ENCODE measurements at places on chromosomes 7 and 10.

GRCh38 chr7:45563941-45564461 is 10.2 kb upstream of the ADCY1 start:
- no peak for DNase-seq

DNA sequence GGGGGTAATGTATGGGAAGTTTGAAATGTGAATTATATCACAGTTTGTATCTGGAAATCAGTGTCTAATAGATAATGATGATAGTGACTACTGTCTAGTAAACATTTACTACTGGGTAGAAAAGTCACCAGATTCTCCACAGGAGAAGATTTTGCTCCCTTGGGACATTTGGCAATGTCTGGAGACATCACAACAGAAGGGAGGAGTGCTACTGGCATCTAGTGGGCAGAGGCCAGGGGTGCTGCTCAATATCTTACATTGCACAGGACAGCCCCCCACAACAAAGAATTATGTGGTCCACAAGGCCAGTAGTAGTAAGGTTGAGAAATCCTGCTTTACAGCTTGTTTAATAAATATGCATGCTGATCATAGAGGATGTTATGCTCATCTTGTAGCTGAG is 92.3 kb upstream of the PRPS1L1 start:
- no peak for DNase-seq

DNA sequence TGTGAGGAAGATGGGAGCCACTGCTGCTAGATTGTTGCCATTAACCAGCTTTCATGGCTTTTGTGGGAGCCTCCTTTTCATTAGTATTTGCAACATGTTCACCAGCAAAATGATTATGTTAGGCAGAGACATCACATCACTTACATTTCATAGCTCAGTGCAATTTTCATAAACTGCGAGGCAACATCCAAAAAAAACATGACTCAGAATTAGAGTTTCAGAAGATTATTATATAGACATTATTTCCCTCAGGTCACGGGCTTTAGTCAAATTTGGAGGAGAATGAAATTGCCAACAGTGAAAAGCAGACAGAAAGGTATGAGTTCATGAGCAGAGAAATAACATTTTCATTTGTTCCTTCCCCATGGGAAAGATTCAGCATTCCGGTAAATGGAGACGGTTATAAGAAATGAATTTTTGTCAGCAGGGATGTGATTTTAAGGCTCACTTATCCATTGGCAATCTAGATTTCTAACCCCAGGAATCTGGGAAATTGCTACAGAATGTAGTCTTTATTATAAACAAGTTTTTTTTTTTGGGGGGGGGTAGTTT is 573.2 kb downstream of the AUTS2 start:
- no peak for DNase-seq

DNA sequence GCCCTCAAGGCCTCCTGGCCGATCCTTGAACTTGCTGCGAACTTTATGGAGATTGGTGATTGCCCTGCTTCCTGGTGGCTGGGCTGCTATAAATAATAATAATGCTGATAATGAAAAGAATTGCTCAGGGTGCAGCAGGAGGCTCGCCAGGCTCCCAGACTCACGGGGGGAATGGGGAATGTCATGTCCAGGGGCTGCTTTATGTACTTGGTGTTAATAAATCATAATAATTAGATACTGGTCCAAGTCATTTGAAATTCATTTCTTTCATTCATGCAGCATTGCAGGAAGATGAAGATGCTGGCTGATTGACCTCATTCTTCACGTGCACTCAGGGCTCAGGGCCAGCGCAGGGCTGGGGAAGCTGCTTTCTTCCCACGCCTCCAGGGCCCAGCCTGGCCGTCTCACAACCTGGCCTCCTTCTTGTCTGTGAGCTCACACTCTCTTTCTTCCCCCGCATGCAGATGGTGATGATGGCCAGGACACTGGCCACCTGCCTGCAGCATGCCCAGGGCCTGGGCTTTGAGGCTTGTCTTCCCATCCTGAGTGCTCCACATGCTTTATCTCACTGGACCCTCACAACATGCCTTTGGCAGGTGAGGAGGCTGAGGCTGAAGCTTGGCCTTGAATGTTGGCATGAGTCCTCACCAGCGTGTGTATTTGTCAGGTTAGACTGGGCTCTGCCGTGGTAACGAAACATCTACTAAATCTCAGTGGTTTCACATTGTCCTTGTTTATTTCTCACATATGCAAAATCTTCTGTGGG is 138.4 kb upstream of the TNS3 start:
- no peak for DNase-seq

- no peak for DNase-seq
Observed at GRCh38 chr7:116687801-116688201, 15.8 kb downstream of the MET start.

- no peak for DNase-seq
Observed at GRCh38 chr10:21509341-21510240, 15.9 kb downstream of the SKIDA1 start.

DNA sequence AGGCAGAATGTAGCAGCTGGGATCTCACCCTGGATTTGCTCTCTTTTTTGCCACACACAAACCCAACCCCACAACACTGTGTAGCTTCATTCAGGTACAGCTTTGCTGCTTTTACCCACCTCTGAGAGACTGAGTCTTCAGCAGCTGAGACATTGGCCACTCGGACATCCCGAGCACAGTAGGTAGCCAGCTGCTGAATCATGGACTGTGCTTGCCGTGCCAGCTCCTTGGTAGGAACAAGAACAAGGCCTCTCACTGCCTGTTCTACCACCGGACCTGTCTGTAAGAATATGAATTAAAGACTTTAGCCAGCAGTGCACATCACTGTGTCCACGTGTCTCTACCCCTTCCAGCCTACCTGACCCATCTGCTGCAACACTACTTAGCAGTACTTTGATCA is 937 bp downstream of the DDX56 start:
- no peak for DNase-seq

GRCh38 chr10:129694691-129695243 is 227.7 kb downstream of the MGMT start:
- DNase-seq: no peak

- DNase-seq: no peak
Observed at GRCh38 chr7:133061357-133061756, 20.5 kb downstream of the CHCHD3 start.

GRCh38 chr7:119888251-119888650 is 384.7 kb upstream of the KCND2 start:
- DNase-seq: no peak

- no peak for DNase-seq
Observed at GRCh38 chr7:55303220-55303619, 61.9 kb upstream of the LANCL2 start.

DNA sequence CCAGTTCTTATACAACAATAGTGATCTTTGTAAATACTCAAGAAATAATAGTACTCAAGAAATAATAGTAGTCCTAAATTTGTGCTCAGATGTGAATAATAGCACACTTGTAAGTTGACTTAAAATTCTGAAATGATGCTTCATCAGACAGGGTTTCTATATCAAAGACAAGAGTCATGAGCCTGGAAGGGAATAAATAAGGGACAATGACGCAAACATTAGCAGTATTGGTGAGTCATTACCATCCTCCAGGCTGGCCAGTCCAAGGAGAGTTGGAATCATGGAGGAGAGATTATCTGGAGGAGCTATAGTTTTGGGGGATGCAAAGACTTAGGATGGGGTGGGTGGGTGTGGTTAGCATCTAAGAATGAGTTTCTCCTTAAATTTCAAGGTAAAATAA is 6.1 kb upstream of the SH3PXD2A start:
- no peak for DNase-seq

DNA sequence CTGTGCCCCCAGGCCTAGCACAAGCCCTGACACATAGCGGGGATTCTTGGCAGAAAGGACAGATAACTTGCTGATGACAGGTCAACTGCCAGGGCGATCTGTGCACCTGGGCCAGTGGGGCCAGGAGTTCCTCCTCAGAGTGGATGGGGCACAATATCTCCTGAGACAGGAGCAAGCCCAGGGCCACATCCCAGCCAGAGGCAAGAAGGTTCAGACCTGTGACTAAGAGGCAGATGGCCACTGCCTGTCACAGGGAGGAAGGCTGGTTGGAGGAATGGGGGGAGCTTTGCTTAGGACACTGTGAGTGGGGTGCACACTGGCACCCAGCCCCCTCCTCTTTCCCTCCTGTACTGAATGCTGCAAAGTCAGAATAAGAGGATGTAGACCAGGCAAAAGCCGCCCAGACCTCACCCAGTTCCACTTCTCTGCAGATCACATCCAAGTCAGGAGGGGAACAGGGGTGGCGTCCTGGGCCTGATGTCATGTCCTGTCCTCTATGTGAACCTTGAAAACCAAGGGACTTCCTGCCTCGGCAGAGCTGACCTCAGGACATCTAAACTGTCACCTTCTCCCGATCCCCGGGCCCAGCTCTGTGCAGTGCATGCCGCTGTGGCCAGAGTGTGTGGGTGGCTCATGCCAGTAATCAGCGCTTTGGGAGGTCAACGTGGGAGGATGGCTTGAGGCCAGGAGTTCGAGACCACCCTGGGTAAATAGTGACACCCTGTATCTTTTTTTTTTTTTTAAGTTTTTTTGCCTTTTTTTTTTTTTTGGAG is 1.3 kb downstream of the GUSB start:
- DNase-seq: peak; percentile 28

- no peak for DNase-seq
Observed at GRCh38 chr7:95342029-95342428, 17.7 kb upstream of the PON1 start.

DNA sequence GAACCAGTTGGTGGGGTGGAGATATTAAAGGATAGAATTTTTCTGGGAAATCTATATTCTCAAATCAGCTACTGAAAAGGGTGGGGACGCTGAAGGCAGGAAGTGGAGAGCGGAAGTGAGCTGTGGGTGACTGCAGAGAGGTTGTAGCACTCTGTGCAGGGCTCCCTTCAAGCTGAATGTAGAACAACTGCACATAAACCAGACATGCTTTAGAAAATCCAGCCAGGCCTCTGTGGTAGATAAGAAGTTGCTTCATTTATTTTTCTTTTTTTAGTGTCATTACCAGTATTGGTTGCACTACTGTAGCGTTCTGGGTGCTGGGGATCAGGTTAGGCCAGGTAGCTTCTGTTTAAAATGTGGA is 127.8 kb downstream of the CELF2 start:
- no peak for DNase-seq

DNA sequence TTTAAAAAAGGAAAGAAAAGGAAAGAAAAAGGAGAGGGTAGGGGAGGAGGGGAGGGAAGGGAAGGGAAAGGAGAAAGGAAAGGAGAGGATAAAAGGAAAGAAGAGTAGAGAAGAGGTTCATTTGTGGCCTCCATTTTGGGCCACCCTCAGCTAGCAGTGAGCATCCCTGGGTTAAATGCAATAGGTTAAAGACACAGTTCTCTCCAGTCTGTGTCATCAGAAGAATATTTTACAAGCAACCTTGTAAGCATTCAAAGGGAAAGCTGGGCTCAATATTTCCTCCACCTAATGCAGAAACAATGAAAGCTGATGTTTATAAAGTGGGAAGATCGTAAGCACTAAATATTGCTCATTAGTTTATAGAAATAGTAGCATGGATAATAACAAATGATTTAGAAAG is 219.1 kb upstream of the PITRM1 start:
- DNase-seq: no peak

GRCh38 chr10:57664815-57665214 is 602.9 kb downstream of the IPMK start:
- no peak for DNase-seq

DNA sequence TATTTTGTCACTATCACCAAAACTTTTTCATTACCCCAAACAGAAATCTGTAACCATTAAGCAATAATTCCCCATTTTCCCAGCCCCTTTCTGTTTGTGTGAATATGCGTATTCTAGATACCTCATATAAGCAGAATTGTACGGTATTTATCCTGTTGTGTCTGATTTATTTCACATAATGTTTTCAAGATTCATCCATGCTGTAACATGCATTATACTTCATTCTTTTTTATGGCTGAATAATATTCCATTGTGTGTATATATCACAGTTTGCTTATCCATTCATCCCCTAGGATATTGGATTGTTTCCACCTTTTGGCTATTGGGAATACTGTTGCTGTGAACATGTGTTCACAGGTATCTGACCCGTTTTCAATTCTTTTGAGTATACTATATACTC is 26.5 kb downstream of the GALNT11 start:
- no peak for DNase-seq

GRCh38 chr10:13360587-13360986 is 12.5 kb upstream of the SEPHS1 start:
- no peak for DNase-seq

DNA sequence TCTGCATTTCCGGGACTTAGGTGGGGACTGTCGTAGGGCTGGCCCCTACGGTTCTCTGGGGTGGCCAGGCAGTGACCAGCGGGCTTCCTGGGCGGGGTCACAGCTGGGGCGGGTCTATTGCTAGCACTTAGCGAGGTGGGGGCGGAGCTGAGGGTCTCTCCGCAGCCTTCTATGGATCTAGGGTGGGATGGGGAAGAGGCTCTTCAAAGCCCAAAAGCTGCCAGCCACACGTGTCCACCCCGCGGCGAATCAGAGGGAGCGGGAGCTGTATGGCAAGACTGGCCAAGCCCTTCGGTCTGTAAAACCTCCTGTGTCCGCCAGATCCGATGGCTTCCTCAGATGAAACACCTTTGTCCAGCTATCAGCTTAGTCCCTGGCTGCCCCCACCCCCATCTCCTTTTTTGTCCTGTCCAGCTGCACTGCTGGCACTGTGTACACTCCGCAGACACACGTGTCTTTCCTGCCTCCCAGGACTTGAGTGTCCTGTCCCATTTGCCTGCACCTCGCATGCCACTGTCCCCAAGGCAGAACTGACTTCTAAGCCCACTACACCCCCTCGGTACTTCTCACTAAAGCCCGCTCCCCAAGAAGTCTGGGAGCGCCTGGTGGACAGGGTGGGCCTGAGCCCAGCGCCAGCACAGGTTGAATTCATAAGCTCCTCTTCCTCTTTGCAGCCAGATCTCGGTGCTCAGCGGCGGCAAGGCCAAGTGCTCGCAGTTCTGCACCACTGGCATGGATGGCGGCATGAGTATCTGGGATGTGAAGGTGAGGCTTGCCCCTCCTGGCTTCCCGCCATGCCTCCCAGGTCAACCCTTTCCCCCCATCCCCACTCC is 14.8 kb downstream of the PDAP1 start:
- DNase-seq: no peak

- no peak for DNase-seq
Observed at GRCh38 chr7:6284461-6285360, 12.3 kb upstream of the CYTH3 start.

DNA sequence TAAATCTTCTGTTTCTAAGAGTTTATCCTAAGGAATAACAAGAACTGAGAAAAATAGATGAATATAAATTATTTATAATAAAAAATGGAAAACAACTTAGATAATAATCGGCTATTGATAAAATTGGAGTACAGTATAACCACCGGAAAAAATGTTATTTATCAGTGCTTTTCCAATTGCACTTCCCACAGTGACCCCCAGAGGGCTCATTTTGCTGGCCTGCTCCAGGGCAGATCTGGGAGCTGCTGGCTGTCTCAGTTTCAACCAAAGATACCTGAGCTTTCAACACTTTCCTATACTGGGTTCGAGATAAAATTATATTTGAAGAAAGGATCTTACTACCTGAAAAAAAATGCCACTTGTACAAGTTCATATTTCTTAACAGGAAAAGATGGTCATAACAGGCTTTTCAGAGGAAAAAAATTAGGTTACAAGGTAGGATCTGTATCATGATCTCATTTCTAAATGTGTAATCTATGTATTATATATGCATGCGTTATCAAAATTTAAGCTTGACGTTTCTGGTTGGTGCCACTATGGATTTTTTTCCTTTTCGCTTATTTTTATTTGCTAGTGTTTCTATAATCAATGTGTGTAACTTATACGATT is 165.7 kb downstream of the NPSR1 start:
- peak; percentile 8 for DNase-seq

GRCh38 chr10:32461203-32461602 is 15.3 kb downstream of the CCDC7 start:
- no peak for DNase-seq

GRCh38 chr7:98202367-98203195 is 8.7 kb upstream of the BHLHA15 start:
- DNase-seq: peak; percentile 18

GRCh38 chr7:66050990-66051448 is 24.6 kb upstream of the ASL start:
- no peak for DNase-seq
